Epithelial cell of esophagus (primary cell): ENCODE measurements at places on chromosomes 1 and 21.
A peak's percentile ranks its signal among the peaks of the same experiment; 100 is the strongest.

- no peak for DNase-seq
Observed at GRCh38 chr1:71899881-71900280, 382.5 kb downstream of the NEGR1 start.

DNA sequence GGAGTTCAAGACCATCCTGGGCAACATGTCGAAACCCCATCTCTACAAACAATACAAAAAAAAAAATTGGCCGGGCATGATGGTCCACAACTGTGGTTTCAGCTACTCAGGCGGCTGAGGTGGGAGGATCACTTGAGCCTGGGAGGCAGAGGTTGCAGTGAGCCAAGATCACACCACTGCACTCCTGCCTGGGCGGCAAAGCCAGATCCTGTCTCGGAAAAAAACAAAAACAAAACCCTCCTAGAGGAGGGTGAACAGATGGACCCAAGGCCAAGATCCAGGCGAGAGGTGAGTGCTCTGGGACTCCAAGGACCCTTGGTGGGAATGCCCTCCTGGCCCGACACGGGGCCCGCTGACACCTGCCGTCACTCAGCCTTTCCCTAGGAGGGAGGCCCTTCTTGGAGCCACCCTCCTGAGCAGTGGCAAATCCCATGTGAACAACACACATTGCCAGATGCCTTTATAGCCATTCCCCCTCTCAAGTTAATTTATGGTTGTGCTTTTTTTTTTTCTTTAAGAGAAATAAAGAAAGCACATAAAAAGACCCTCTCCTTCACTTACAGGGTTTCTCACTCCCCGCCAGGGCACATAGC lies 380 bp downstream of the TFF2 start:
- no peak for DNase-seq

- peak; percentile 67 for DNase-seq
Observed at GRCh38 chr1:3819771-3820200, 23.5 kb upstream of the LRRC47 start.

- DNase-seq: no peak
Observed at GRCh38 chr1:4597020-4597419, 57.4 kb upstream of the AJAP1 start.

- no peak for DNase-seq
Observed at GRCh38 chr1:31583082-31583994, 7.0 kb downstream of the TINAGL1 start.

GRCh38 chr1:100353988-100354387 lies 1.7 kb downstream of the CDC14A start:
- DNase-seq: peak; percentile 53

DNA sequence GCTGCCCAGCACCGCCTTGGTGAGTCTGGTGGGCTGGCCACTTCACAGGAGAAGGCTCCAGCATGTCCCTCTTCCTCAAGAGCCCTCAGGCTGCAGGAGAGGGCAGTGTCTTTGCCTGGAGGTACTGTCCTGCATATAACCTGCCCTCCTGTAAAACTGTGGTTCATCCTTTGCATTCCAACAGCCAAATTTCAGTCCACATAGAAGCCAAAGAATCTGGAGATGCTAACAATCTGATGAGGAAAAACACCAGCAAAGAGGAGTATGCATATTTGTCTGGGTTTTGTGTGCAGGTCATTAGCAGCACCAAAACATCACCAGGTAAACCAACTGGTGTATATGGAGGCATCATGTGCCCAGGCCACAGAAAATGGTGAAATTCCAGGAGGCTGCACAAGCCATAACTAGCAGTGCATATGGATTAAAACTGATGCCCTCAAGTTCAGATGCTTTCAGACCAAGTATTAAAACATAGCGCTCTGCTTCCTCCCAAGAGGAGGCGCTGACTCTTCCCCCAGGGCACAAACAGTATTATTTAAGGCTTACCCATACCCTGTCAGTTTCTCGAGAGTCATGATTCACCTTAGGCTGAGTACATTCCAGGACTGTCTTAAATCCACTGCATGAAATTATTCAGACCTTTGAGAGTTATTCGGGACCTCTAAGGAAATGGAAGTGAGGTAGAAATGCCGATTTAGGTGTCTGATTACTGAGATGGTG lies 150.5 kb upstream of the COA6 start:
- peak; percentile 92 for DNase-seq

DNA sequence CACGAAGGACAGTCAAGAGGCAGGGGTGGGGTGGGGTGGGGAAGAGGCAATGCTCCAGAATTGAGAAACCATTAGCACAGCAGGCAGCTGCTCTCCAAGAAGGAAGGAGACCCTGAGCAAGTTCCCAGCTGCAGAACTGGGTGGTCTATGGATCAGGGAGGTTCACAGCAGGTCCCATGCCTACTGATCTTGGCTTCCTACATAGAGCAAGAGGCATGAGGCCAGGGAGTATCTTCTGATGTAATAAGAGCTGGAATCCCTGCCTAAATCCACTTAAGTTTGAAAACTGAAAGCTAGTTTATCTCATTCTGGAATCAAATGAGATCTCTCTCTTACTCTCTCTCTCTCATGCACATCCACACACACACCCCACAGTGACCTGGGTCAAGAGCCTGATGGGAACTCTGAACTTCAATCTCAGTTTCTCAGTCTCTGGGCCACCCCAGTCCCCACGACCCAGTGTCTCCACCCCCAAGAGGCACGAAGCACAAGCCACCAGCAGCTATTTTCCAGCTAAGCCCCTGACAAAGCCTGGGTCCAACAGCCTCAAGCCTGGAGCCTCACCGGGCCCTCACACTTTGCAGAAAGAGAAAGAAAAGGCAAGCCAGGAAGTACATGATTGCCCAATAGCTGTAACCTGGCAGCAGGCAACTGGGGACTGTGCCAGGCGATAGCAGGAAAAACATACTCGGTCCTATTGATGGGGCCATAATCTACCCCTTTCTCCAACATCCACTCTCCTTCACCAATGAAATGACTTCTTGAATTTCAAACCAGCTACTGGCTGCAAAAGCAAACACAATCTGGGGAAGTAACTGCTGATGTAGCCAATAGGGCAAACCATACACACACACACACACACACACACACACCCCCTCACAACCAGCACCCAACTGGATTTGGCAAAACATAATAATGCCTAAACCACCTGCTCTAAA lies 2.2 kb downstream of the NUAK2 start:
- DNase-seq: peak; percentile 86

DNA sequence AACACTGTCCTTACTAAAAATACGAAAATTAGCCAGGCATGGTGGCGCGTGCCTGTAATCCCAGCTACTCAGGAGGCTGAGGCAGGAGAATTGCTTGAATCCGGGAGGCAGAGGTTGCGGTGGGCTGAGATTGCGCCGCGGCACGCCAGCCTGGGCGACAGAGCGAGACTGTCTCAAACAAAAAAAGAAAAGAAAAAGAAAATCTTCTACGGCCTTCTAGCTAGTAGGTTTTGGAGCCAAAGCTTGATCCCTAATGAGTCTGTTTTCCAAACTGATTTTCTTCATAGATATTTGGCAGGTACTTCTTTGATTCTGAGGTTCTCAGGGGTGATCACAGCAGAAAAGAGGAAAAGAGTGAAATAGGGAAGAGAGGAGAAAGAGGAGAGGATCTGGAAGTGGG lies 182.3 kb upstream of the TMEM51 start:
- DNase-seq: no peak

GRCh38 chr1:45470306-45470798 lies 20.6 kb downstream of the TESK2 start:
- no peak for DNase-seq

- no peak for DNase-seq
Observed at GRCh38 chr1:17689011-17689410, 66.1 kb upstream of the ACTL8 start.

DNA sequence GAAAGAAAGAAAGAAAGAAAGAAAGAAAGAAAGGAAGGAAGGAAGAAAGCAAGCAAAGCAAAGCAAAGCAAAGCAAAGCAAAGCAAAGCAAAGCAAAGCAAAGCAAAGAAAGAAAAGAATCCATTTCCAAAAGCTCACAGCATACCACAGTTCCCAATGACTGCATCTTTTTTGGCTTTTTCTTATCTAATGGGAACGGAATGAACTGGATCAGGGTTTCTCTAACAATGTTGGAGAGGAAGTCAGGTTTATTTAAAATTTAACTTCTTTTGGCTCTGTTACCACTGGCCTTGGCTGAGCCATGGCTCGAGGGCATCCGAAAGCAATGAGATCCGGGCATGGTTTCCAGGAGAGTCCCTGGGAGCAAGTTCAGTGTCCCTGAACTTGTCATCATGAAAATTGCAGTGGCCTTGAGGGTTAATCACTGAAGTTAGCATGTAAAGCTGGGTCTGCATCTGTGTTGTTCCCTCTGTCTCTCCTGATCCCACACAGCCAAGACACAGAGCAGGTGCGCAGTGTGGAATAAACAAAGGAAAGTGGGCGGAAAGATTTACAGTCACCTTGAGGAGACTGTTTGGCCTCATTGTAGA lies 34.6 kb upstream of the CTPS1 start:
- DNase-seq: no peak

- peak; percentile 52 for DNase-seq
Observed at GRCh38 chr21:26732432-26733221, 112.6 kb downstream of the ADAMTS1 start.

DNA sequence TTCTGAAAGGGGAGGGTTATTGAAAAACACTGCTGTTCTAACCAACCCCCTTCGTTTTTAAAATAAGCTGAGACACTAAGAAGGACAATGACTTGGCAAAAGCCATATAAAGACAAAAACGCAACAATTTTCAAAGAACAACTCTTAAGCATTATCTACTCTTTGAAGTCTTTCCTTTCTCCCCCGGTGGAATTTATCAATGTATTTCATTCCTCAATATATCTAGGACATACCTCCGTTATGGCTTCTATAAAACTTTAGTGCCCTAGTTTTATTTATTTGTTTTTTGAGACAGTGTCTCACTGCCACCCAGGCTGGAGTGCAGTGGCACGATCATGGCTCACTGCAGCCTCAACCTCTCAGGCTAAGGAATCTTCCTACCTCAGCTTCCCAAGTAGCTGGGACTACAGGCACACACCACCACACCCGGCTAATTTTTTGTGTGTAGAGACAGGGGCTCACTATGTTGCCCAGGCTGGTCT lies 3.2 kb downstream of the NRDC start:
- no peak for DNase-seq

DNA sequence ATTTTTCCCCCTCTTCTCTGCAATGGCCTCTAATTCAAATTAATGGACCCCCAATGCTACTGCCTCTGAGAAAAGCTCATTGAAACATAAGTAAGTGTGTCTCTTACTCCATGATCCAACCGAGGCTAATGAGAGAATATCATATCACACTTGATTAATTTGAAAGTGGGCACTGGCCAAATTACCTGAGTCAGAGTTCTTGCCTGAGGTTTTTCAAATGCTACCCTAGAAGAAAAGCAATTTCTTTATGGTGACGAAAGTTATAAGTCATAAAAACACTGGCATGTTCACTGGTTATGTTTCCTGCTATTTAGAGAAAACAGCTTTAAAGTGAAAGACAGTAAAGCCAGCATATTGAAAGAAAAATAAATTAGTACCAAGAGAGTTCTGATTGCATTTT lies 368.8 kb upstream of the TMPRSS15 start:
- DNase-seq: peak; percentile 22

GRCh38 chr1:12282142-12282541 lies 52.3 kb downstream of the VPS13D start:
- no peak for DNase-seq

GRCh38 chr1:221439747-221440501 lies 302.0 kb downstream of the DUSP10 start:
- DNase-seq: peak; percentile 96

DNA sequence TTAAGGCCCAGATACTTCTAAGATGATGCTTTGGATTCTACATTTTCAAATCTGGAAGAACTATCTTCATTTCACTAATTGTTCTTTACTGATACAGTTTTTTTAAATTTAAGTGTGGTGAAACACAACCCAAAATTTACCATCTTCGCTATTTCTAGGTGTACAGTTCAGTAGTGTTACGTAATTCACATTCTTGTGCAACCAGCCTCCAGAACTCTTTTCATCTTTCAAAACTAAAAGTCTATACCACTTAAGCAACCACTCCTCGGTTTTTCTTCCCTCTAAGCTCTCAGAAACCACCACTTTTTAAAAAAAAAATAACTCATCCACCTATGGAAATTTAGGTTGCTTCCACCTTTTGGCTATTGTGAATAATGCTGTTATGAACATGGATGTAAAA lies 220.7 kb downstream of the PDE4B start:
- DNase-seq: no peak

DNA sequence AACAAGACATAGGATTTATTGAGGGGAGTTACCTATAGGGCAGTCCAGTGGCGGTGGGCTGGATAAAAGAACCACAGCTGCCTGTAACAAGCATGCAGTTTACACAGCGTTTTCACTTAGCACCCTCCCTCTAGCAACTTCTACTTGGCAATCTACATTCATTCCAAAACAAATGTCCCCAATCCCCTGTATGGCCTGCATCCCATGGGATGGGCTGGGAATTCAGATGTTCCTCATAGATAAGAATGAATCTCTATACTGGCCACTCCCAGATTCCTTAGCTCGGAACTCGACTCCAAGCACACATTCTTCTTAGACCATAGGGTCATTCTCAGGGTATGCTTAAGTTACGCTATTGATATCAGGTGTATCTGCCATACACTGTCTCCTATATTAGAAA lies 33.3 kb downstream of the PCP4 start:
- DNase-seq: no peak

- no peak for DNase-seq
Observed at GRCh38 chr1:165575468-165576099, 31.8 kb downstream of the LRRC52 start.

DNA sequence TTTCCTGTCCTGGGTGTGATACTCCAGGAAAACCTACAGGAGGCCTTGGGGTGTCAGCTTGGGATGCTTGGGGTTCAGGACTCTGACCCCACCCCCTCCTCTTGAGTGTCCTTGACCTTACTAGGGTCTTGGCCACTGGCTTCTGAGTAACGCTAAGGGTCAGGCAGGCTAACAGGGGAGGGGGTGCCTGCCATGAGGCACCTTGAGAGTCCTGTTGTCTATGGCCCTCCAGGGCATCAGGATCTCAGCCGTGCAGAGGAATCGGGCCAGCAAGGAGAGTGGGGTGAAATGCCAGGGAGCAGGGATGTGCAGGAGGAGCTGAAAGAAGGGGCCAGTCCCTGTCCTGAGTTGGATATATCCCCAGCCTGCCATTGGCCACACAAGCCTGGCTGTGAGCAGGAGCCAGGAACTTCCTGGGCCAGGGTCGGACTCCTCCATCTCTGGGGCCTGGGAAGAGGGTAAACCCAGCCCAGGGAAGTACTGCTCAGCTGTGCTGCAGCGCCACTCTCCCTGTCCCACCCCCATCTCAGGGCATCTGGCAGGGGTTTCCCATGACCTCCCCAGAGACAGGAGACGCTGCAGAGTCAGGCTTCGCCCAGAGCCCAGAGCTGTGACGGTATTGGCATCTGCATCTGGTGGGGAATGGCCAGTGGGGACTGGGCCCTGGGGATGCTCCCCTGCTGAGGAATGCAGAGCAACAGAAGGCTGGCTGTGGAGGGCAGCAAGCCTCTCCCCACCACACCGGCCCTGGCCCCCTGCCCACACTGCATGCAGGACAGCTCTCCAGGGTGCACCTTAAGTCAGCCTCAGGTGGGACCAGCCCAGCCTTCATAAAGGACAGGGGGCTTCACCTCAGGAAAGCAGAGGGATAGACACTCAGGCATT lies 6.3 kb downstream of the KIF21B start:
- DNase-seq: no peak

GRCh38 chr1:32901823-32902534 lies 790 bp upstream of the TMEM54 start:
- no peak for DNase-seq
